ENCODE measurements at places on chromosomes 6 and 20.

GRCh38 chr20:16955971-16956370 lies 207.8 kb downstream of the OTOR start:
- no peak for DNase-seq

DNA sequence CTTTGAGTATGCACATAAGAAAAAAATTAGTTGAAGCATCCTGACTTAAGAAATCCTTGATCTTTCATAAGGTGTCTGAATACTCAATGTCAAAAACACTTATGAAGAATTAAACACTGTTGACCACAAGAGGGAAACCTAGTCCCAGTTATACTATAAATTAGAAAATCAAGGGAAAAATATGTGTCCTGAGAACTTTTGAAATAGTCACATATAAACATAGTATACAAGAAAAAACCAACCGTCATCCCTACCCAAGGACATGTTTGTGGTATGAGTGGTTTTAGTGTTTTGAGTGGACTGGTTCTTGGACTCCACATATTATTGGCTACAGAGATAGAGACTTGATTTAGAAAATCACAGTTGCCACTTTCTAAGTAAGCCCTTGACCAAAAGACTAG lies 7.6 kb upstream of the HLA-DRA start:
- no peak for DNase-seq

GRCh38 chr6:97059473-97059872 lies 134.9 kb downstream of the KLHL32 start:
- no peak for DNase-seq

DNA sequence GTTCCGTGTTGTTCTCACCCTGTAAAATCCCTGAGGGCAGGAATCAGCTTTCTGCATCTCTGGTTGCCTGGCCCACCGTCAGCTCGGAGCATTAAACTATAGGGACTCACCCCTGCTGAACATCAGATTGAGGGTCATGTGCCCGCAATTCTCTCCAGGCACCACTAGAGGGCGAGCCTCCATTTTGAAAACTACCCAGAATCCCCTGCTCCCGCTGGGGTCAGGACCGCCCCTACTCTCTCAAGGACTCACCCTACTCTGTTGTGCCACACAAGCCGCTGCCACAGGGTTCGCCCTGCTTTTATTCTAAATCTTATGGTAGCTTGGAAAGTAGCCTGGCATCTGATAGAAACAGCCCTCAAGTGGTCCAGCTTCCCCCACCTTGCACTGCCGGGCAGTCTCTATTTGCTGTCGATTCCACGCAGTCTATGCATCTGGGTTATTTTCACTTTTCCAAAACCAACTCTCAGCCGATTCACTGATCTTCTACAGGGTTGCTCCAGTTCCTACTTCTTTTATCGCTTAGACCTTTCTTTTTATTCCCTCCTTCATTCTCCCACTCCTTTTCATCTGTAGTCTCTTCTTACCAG lies 244.1 kb upstream of the QKI start:
- DNase-seq = no peak

DNA sequence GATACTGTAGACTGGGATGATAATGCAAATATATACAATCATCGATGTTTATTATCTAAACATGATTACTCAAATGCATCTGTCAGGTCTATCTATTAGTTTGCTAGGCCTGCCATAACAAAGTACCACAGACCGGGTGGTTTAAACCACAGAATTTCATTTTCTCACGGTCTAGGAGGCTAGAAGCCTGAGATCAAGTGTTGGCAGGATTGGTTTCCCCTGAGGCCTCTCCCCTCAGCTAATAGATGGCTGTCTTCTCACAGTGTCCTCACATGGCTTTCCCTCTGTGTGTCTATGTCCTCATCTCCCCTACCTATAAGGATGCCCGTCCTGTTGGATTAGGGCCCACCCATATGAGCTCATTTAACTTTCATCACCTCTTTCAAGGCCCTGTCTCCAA lies 512.6 kb upstream of the SLC35B3 start:
- DNase-seq = no peak

- DNase-seq = no peak
These were observed 38.2 kb downstream of the FAM184A start for GRCh38 chr6:119040229-119040628.

DNA sequence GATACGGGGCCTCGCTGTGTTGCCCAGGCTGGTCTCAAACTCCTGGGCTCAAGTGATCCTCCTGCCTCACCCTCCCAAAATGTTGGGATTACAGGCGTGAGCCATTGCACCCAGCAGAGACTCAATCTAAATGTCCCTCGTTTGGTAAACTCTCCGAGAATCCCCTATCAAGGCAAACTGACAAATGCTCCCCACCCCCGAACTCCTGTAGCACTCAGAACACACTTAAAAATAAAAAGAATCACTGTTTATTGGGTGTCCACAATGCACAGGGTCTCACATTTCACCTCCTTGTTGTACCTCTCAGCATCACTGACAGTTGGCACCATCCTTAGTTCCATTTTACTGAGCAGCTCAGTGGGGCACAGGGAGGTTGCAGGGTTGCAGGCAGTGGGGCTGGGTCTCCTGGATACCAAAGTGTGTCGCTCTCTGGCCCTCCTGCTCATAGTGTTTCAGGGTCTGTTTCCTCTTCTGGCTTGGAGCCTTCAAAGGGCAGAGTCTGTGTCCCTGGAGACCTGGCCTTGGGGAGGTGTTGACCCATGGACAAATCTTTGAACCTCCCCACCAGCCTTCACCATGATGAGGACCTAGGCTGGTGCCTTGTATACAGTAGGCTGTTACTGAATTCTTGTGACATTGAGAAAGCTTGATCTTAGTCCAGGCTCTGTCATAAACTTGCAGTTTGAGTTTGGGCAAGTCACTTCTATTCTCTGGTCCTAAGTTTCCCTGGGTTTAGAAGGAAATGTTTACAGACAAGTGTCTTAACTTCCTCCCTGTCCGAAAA lies 8.5 kb upstream of the SRC start:
- no peak for DNase-seq

GRCh38 chr6:14453712-14454472 lies 336.3 kb downstream of the CD83 start:
- DNase-seq = no peak
